Renal pelvis (tissue), 12 donors: ENCODE measurements at places on chromosomes 7 and 10.

- DNase-seq = no peak
Measured at GRCh38 chr10:19728964-19729363, 87.3 kb upstream of the PLXDC2 start.

GRCh38 chr10:132979491-132980425 is 37.4 kb upstream of the CFAP46 start:
- no peak for DNase-seq

DNA sequence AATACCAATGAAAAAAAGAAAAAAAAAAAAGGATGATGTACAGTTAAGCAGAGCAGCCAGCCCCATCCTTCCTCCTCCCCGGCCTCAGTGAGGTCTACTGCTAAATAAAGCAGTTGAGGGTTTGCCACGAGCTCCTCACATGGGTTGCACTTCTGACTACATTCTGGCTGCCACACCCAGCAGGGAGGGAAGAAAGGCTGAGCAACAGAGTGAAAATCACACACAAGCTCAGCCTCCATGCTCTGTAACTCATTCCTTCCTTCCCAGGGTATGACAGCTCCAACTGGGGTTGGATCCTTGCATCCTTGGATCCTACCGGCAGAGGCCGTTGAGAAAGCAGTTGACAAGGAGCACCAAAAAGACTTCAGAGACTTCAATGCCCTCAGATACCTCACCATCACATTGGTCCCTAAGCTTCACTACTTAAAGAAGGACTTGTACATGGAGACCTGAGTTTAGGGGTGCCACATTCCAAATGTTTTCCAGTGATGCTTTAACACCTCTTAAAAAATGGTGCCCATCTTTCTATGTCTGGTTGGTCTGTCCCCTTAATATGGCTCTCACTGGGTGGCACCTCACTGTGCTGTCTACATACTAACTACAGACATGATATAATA is 52.9 kb upstream of the PIK3CG start:
- no peak for DNase-seq

GRCh38 chr10:11050301-11051287 is 32.9 kb downstream of the CELF2 start:
- no peak for DNase-seq

DNA sequence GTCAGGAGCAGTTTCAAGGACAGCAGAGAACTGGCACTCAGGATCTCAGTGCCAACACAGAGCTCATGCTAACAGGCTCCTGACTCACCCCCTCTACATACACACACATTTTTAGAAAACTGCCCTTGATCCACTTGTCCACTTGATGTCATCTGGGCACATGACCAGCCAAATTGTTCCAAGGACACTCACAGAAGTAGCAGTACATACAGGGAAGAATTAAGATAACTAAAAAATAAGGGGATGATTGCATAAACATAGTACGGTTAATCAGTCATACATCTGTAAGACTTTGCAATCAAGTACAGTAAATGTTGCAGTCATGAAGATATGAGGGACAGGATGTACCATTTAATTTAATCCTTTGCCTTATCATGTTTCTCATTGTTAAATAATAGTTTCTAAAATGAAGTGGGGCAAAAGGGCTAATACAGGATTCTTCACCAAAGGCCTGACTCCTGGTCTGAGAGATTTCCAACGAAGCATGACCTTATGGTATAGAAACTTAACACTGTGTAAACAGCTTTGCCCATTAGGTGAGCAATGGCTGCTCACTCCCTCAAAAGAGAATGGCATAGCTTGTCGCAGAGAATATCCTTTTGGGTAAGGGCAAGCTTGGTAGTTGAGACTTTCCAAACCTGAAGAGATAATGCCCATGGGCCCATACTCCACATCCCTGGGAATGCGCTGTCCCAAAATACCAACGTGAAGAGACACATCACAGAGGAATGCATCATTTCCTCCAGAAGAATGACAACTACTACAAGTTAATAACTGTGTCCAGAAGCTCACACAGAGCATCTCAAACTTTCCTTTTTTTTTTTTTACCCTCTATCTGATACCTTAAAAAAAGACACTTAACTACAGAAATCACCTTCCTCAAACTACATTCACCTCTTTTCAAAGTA is 94.1 kb downstream of the ARMH3 start:
- no peak for DNase-seq
